ENCODE measurements at places on chromosomes 6 and 20.

DNA sequence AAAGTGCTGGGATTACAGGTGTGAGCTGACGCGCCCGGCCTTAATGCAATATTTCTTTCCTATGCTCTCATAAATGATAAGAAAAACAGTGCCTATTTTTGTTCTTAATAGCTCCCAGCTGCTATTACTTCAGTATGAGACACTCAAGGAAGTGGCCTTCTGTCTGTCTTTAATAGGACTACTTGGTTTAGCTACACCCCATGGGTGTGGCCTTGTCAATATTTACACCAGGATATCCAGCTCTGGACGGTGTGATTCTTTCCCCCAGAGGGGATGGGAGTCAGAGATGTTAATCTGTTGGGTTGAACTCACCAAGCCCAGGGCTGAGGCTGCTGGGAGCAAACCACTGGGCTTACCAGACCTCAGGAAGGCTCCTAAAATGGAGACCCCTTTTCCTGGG lies 134.2 kb downstream of the CEP57L1 start:
- DNase-seq = no peak

DNA sequence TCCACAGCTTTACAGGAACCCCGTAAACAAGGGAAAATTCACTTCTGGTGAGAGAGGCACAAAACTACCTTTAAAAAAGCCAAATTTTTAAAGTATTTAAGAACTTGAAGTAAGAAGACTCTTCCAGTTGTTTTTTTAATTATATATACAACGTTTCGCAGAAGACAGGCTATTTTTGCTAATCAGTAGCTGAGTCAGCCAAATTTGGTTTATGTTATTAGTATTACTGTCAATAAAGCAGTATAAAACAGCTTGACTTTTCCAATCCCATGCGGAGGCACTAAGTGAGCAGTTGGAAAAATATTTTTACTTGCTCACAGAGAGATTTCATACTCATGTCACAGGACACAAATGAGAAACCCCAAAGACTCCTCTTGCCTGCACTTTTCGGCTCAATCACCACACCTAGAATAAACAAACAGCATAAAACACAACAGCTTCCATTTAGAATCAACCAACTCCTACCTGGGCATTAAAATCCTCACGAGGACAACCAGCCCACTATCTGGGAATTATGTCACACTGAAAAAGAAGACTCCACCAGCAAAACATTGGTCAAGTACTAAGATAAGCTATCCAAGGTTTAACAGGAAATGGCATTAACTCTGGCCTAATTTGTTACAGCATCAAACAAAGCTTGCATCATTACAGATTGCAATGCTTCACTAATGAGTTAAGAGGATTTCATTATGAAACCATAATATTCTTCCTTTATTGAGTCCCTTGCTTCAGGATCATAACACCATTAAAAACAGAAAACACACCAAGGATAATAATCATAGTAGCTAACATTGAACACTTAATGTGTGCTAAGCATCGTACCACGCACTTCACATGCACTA lies 26.3 kb downstream of the ELOVL5 start:
- no peak for DNase-seq

- DNase-seq = no peak
These were observed 71.7 kb downstream of the ADGRG6 start for GRCh38 chr6:142373268-142374090.

- no peak for DNase-seq
These were observed 146.9 kb upstream of the SGK1 start for GRCh38 chr6:134464690-134465411.

- DNase-seq = no peak
These were observed 154.3 kb downstream of the MRPL14 start for GRCh38 chr6:43972913-43973300.

DNA sequence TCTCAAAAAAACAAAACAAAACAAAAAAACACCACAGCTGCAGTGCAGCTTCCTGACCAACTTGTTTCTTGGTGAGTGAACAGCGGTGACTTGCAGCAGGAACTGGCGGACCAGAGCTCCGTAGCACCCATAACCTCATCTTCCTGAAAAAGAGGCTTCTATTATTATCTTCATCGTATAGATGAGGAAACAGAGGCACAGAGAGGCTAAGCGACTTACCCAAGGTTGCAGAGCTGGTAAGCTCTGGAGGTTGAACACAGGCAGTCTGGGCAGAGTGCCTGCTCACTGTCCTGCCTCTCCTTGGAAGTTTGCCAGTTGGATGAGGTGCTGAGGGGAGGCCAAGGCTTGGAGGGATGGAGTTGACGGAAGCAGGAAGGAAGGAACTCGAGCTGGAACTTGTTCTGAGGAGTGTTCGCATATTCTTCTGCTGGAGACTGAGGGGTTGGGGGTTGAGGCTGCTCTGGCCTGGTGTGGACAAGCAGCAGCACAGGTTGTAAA lies 47.9 kb upstream of the CCDC167 start:
- no peak for DNase-seq

Data from stimulated activated CD8-positive, alpha-beta memory T cell treated with anti-CD3 and anti-CD28 coated beads, Interleukin-12 subunit alpha, Interleukin-12 subunit beta, amount 100 ng/mL, for 1 hour (primary cell).